Urinary bladder (tissue), 4 donors: ENCODE measurements at places on chromosomes 5 and 9.

- no peak for DNase-seq
These were observed 10.5 kb downstream of the SUSD3 start for GRCh38 chr9:93068956-93069355.

- no peak for DNase-seq
These were observed 131.8 kb downstream of the TAF11L14 start for GRCh38 chr5:17766031-17766430.

- DNase-seq: no peak
These were observed at the start of gene ADAMTS16 for GRCh38 chr5:5139777-5140478. Gene ADAMTS16 (plus strand): TSS chr5:5140330. CDS start chr5:5140468, 138 bp downstream.

DNA sequence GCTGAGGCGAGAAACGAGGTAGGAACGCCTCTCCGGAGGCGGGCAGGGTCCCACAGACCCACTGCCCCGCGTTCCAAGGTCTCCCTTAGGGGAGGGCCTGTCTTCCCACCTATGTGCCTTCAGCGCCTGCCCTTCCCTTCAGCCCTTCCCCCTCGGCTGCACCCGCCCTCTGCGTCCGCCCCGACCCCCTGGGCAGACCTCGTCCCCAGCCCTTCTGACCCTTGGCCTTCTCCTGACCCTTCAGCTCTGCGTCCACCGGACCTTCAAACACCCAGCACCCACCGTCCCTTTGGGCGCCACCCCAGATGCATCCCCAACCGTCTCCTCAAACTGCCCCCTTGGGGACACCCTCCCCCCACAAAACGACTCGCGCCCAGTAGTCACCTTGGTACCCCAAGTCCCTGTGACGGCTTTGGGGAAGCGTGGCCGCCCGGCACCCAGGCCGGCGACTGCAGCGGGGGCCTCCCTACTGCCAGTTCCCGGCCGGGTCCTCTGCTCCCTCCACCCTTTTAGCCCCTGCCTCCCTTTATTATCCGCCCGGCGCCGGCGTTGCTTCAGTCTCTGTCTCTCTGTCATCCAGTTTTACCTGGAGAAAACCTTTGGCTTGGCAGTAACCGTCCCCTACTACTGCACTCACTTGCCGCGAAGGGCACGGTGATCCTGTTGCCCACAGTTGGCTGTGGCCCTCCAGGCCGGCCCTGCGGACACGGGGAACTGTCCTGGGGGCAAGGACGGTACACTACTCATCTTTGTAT lies 421 bp downstream of the RUSC2 start:
- no peak for DNase-seq

DNA sequence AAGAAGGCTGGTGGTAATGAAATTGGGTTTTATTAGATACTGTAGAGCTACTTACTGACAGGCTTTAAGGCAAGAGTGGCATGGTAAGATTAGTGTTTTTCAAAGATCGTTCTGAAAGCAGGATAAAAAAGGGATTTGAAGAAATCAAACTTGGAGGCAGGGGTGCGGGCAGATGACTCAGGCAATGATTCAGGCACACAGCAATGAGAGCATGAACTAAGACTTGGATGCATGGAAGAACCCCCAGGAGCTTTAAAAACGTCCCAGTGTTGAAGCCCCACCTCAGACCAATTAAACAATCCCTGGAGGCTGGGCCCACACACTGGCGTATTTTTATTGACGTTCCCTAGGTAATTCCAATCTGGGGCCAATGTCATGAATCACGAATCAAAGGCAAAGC lies 102.5 kb downstream of the SREK1 start:
- no peak for DNase-seq
